ENCODE measurements at places on chromosomes 3 and 15. TPM values are rescaled to one million over a fixed set of nuclear protein-coding genes. Genes with fewer than 3 reads are reported as not detected.

- no peak overlapping the region for H3K4me3 ChIP-seq
- H3K36me3 ChIP-seq = no peaks in the 10 kb centered on the region
- no peak overlapping the region for H3K27ac ChIP-seq
- no peak for DNase-seq
- no peaks in the 10 kb centered on the region for H3K4me1 ChIP-seq
Observed at GRCh38 chr3:5437783-5438323, 250.3 kb downstream of the EDEM1 start.

DNA sequence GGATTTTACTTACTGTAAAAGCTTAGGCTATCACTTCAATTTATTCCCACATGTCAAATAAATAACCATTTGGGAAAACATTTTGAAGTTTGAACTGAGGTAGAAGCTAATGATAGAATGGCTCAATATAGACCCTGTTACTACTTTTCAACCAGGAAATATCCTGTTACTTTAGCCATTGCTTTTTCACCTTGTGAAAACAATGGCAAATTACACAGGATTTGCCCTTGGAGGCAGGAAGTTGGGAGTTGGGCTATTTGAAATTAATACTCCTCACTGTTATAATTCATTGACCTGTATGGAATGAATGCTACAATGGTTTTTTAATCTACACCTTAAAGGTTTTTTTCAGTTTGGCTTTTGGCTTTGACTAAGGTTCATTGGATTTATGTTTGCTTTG is 98.1 kb upstream of the UBE2E2 start:
- H3K36me3 ChIP-seq = no peaks in the 10 kb centered on the region
- DNase-seq = no peak
- H3K4me3 ChIP-seq = no peak overlapping the region
- no peaks in the 10 kb centered on the region for H3K4me1 ChIP-seq
- no peak overlapping the region for H3K27ac ChIP-seq
- no peaks in the 10 kb centered on the region for H3K27me3 ChIP-seq

GRCh38 chr3:16807391-16807790 is 77.4 kb upstream of the PLCL2 start:
- H3K4me3 ChIP-seq = no peak overlapping the region
- H3K27ac ChIP-seq = no peak overlapping the region
- H3K27me3 ChIP-seq = no peaks in the 10 kb centered on the region
- no peaks in the 10 kb centered on the region for H3K36me3 ChIP-seq
- H3K4me1 ChIP-seq = peaks cover 14% of the 10 kb centered on the region
- no peak for DNase-seq

DNA sequence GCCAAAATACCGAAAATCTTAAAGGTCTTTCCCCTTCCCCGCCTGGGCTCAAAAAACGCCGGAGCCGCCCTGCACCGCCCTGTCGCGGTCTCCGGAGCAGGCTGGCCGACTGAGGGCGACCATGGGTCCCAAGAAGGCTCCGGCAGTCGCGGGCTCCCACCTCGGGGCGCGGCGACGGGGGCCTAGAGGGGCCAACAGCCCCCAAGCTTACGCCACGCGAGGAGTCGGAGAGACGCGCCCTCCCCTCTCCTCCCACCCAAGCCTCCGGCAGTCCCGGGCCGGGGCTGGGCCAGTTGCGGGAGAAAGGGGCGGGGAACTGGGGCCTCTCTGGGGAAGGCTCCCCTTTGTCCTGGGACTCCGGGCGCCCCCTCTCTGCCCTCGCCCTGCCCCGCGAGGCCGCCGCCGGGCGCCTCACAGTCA is 69.2 kb downstream of the GOLGA8B start:
- no peaks in the 10 kb centered on the region for H3K4me1 ChIP-seq
- H3K27ac ChIP-seq = no peak overlapping the region
- DNase-seq = no peak
- peaks cover 5% of the 10 kb centered on the region for H3K27me3 ChIP-seq

DNA sequence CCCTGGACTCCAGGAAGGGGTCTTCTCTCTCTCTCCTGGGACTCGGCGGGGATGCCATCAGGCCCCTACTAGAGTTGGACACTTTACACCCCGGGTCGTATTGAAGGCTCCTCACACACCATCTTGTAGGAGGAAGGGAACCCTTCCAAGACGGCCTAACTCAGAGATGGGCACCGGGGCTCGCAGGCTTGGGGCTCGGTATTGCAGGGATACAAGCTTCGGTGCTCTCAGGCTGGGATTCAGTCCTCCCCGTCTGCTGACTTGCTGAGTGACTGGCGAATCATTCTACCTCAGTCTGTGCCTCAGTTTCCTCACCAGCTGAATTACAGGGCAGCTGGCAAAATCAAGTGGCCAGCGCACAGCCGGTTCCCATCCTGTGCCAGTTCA is 419 bp upstream of the CALML4 start:
- no peak overlapping the region for H3K27ac ChIP-seq
- no peak for DNase-seq
- no peaks in the 10 kb centered on the region for H3K36me3 ChIP-seq
- H3K27me3 ChIP-seq = no peaks in the 10 kb centered on the region
- no peak overlapping the region for H3K4me3 ChIP-seq

- no peak overlapping the region for H3K4me3 ChIP-seq
- no peaks in the 10 kb centered on the region for H3K36me3 ChIP-seq
- DNase-seq = no peak
- H3K27ac ChIP-seq = no peak overlapping the region
- no peaks in the 10 kb centered on the region for H3K27me3 ChIP-seq
Observed at GRCh38 chr15:33113666-33114373, 80.7 kb downstream of the FMN1 start.

DNA sequence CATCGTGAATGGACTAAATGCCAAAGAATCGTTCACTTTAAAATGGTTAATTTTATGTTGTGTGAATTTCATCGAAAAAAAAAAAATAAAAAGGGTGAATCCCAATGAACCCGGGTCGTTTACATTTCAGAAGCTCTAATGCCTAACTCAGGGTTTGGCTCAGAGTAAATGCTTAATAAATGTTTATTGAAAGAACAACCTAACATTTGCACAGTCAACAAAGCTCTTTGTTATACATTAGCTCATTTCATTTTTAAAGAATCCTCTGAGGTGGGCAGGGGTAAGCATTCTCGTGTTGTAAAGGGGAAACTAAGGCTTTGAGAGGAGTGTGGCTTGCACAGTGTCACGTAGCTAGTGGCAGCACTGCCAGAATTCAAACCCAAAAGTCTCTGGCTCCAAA is 109.5 kb downstream of the RPLP1 start:
- H3K27me3 ChIP-seq = no peaks in the 10 kb centered on the region
- DNase-seq = no peak
- H3K27ac ChIP-seq = no peak overlapping the region
- H3K36me3 ChIP-seq = no peaks in the 10 kb centered on the region
- no peak overlapping the region for H3K4me3 ChIP-seq

FBXO40 gene
- not detected for total RNA-seq
